Left ventricle myocardium inferior (tissue), 1 donor: ENCODE measurements at places on chromosomes 11 and 22. TPM values are rescaled to one million over a fixed set of nuclear protein-coding genes. Genes with fewer than 3 reads are reported as not detected.

Gene CREB3L1
- 40.9 TPM for total RNA-seq

Gene ABCG4
- 1.8 TPM for total RNA-seq

Gene FGF3
- not detected for total RNA-seq

Gene GRIK4
- total RNA-seq = 0.16 TPM

Gene TH
- not detected for total RNA-seq

Gene ATL3
- 13.4 TPM for total RNA-seq

Gene APOA1
- 62.6 TPM for total RNA-seq

Gene MRGPRX3
- not detected for total RNA-seq

Gene IGSF9B
- 44.1 TPM for total RNA-seq

Gene FOLR2
- 20.9 TPM for total RNA-seq

Gene MRGPRX2
- total RNA-seq = not detected

Gene TRPM5
- total RNA-seq = not detected

Gene PLEKHA7
- 33.2 TPM for total RNA-seq

Gene ARHGAP20
- total RNA-seq = 0.16 TPM

Gene ASCL2
- not detected for total RNA-seq

Gene P2RY6
- 2.2 TPM for total RNA-seq

Gene C11orf86
- not detected for total RNA-seq

Gene OR52I2
- not detected for total RNA-seq

Gene KDM4E
- total RNA-seq = not detected

Gene OR8G1
- not detected for total RNA-seq

Gene BRSK2
- 0.52 TPM for total RNA-seq

Gene KRTAP5-7
- total RNA-seq = not detected

Gene SNRPD3
- 69.9 TPM for total RNA-seq

Gene ZNRD2
- total RNA-seq = 21.1 TPM

Gene OR4A15
- total RNA-seq = not detected

Gene DDI1
- total RNA-seq = not detected
